ENCODE measurements at places on chromosomes 5 and 9. TPM values are rescaled to one million over a fixed set of nuclear protein-coding genes. Genes with fewer than 3 reads are reported as not detected.

GAS1 gene
- 0.61 TPM for total RNA-seq

GRCh38 chr5:91277093-91277626 lies 106.0 kb downstream of the ARRDC3 start:
- no peak for DNase-seq

DNA sequence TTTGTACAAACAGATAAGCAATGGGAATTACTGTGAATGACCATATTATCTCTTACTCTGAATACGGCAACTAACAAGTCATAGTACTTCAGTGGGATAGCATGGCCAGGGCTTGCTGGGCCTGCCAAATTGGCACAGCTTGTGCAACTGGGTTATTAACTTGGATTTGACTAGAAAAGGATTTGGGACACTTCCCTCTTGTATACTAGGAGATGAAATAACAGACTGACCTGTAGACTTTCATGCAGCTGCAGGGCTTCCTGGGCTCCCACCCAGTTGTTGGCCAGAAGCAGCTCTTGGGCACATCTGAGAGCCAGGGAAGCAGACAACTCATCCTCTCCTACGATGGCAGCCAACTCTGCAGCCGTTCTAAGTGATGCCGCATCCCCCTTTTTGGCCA lies 39.8 kb downstream of the CNOT8 start:
- no peak for DNase-seq

DNA sequence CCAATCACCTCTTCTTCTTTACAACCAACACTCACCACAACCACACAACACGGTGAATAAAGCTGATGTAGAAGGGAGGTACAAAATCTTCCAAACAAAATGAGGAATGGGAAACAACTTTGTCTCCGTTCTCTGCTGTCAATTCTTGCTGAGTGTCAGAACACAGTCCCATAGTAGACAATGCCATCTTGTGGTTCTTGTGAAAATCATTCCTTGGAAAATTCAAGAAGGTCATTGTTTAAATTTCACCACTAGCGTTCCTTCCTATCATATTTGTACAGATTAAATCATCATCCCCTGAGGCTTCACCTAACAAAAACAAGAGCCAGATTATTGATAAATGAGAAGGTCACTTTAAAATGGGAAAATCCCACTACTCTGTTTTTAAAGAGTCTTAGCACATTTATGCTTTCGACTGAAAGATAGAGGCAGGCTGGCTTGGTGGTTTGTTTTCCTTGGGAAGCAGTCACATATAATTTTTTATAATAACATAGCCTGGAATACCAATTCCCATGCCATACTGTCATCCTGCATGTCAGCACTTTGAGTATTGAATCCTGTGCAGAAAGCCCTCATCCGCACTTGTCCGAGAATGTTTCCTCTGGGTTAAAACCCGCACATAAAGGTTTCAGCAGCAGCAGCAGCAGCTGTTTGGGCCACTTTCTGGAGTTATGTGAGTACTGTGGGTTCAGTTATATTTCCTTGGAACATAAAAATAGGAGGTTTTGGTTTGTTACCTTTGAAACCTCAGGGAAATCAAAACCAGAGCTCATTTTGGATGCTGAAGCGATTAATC lies 395.0 kb upstream of the SMARCA2 start:
- DNase-seq = no peak

GFI1B gene
- not detected for total RNA-seq

DNA sequence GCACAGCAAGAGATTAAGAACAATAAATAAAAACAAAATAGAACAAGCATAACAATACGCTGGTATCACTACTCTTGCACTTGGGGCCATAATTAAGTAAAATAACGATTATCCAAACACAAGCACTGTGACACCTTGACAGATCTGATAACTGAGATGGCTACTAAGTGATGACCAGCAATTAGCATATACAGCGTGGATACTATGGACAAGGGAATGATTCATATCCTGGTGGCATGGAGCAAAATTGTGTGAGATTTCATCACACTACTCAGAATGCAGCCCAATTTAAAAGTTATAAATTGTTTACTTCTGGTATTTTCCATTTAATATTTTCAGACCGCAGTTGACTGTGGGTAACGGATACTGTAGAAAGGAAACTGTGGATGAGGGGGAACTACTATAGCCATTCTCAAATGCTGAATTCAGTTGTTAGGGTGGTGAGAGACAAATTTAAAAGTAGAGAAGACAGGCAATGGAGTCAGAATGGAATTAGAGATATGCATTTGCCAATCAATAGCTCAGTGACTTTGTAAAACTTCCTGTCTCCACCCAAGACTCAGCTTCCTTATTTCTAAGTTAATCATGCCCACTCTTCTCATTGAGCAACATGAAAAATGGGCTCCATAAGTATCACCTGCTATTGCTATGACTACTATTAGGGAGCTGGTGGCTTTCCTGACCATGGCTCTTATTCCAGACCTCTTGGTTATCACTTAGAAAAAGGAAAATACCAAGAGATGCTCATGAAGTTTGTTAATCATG lies 300.8 kb downstream of the TRIM32 start:
- no peak for DNase-seq

- DNase-seq = no peak
Measured at GRCh38 chr5:82058710-82059109, 86.9 kb downstream of the ATG10 start.

DNA sequence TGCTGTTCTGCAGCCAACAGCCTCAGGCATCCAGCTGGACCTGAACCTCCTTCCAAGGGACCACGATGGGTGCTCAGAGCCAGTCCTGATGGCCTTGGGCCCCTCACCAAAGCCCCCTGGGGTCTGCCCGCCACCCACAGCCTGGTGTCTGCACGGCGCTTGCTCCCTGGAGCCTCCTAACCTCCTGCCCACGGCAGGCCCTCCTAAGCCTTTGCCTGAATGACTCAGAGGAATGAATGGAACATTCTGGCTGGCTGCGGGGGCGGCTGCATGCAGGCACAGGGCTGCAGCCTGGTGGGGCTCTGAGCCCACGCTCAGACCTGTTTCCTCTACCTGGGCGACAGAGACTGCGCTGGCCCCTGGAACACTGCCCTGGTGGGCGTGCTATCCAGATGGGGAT lies 6.9 kb downstream of the SOHLH1 start:
- DNase-seq = no peak
